Naive thymus-derived CD4-positive, alpha-beta T cell (primary cell): ENCODE measurements at places on chromosomes 12 and 14. TPM values are rescaled to one million over a fixed set of nuclear protein-coding genes. Genes with fewer than 3 reads are reported as not detected.

- no peaks in the 10 kb centered on the region for H3K27me3 ChIP-seq
- no peak overlapping the region for H3K4me3 ChIP-seq
- H3K4me1 ChIP-seq, result peaks cover 11% of the 10 kb centered on the region
- no peak for DNase-seq
- peaks cover 18% of the 10 kb centered on the region for H3K36me3 ChIP-seq
These were observed 20.9 kb downstream of the DMAC2L start for GRCh38 chr14:50333014-50333509.

GRCh38 chr12:693934-694533 is 30.8 kb upstream of the NINJ2 start:
- H3K36me3 ChIP-seq, result no peaks in the 10 kb centered on the region
- H3K27ac ChIP-seq, result no peak overlapping the region
- H3K4me3 ChIP-seq, result no peak overlapping the region
- no peak for DNase-seq
- H3K27me3 ChIP-seq, result no peaks in the 10 kb centered on the region

DNA sequence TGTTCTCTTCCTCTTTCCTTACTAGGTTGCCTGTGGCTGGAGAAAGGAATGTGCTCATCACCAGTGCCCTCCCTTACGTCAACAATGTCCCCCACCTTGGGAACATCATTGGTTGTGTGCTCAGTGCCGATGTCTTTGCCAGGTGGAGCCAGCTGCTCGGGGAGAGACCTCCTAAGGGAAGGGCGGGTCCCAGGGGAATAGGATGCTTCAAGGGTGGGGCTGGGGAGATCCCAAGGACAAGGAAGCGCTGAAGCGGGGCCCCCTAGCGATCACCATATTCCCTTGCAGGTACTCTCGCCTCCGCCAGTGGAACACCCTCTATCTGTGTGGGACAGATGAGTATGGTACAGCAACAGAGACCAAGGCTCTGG is 10.2 kb downstream of the MARS1 start:
- no peak overlapping the region for H3K27ac ChIP-seq
- H3K4me1 ChIP-seq, result no peaks in the 10 kb centered on the region
- peaks cover 19% of the 10 kb centered on the region for H3K36me3 ChIP-seq
- no peak for DNase-seq
- H3K27me3 ChIP-seq, result no peaks in the 10 kb centered on the region

- no peaks in the 10 kb centered on the region for H3K4me1 ChIP-seq
- no peaks in the 10 kb centered on the region for H3K27me3 ChIP-seq
- DNase-seq, result no peak
- no peak overlapping the region for H3K4me3 ChIP-seq
- H3K36me3 ChIP-seq, result peaks cover 17% of the 10 kb centered on the region
These were observed 7.7 kb downstream of the C3AR1 start for GRCh38 chr12:8058506-8058905.

Gene LMNTD1
- total RNA-seq, result not detected in 2 replicates

Gene CPNE6
- total RNA-seq, result not detected

Gene ARID2
- total RNA-seq, result 46.0 TPM

Gene P2RX2
- not detected in 2 replicates for total RNA-seq

Gene RPS6KL1
- total RNA-seq, result 12.8 TPM
